Left ventricle myocardium superior (tissue), 1 donor: ENCODE measurements at places on chromosomes 7 and 10.
A peak's percentile ranks its signal among the peaks of the same experiment; 100 is the strongest.

DNA sequence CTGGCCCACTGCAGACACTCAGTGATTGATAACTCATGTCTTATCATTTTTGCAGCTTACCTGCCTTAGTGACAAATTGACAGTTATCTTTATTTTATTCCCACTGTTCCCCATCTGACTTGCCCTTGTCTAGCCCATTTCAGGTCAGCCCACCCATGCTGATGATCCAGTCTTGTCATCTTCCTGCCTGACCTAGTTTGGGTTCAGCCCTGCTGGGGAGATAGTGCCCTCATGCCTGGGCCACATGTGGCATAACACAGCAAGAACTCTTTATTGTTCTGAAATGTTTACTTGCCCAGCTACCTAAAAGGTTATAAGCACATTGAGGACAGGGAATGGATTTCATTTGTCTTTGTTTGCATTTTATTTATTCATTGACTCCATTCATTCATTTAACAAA lies 75.6 kb downstream of the ENTPD1 start:
- no peak for DNase-seq

GRCh38 chr10:73905256-73906020 lies 5.5 kb upstream of the PLAU start:
- no peak for DNase-seq

GRCh38 chr10:63940277-63940922 lies 419.2 kb downstream of the REEP3 start:
- no peak for DNase-seq

DNA sequence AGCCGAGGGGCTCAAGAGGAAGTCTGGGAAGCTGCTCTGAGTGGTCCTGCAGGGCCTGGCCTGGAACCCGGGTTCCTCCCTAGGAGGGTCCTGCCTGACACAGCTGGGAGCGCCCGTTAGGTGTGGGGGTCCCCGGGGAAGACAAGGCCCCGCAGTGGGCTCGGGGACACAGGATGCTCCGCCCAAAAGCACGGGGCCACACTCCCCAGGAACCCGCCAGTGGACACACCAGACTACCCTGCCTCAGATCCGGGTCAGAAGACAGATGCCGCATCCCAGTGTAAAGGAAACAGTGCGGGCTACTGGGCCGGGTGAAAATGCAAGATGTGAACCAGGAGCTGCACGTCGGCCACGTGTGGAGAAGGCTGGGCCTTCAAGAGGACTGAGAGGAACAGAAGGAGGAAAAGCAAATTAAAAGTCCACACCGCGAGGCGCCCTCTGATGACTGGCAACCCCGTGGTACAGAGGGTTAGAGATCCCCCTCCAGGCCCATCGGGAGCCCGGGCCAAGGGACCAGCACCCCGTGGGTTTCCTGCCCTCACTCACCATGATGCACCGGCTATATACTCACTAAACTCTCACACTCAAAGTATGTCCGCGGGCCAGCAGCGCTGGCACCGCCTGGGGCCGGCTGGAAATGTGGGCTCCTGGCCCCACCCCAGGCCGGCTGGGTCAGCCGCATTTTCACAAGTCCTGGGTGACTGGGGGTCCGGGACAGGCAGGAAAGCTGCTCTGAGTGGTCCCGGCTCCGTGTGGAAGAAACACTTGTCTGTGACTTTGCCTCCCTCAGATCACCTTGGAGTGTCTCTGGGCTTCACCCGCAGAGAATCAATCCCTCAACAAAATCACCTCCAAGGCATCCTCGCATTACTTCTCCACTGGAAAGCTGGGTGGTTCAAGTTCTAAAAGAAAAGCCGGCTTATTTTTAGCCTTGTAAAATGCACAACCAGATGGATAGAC lies 6.1 kb downstream of the STK32C start:
- no peak for DNase-seq

GRCh38 chr7:157348548-157348947 lies 11.7 kb downstream of the DNAJB6 start:
- no peak for DNase-seq

DNA sequence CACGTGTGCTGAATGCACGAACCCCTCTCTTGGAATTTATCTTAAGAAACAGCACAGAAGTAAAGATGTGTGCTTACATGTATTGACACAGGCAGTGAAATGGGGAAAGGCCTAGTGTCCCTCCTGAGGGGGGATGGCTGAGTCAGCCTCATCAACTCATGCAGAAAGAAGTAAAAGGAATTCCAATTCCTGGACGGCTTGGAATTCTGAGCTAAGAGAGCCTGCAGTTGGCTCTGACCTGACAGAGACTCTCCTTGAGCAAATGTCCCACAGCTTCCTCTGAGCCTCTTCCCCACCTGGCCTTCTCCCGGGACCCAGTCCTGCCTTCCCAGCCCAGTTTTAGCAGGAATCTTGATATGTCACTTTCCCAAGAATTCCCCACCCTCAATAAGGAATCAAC lies 542.4 kb upstream of the ADARB2 start:
- no peak for DNase-seq

- DNase-seq, result no peak
These were observed 1128.7 kb downstream of the CNTNAP2 start for GRCh38 chr7:147245274-147245673.

GRCh38 chr10:128296253-128297007 lies 170.2 kb upstream of the MKI67 start:
- DNase-seq, result peak; percentile 76

DNA sequence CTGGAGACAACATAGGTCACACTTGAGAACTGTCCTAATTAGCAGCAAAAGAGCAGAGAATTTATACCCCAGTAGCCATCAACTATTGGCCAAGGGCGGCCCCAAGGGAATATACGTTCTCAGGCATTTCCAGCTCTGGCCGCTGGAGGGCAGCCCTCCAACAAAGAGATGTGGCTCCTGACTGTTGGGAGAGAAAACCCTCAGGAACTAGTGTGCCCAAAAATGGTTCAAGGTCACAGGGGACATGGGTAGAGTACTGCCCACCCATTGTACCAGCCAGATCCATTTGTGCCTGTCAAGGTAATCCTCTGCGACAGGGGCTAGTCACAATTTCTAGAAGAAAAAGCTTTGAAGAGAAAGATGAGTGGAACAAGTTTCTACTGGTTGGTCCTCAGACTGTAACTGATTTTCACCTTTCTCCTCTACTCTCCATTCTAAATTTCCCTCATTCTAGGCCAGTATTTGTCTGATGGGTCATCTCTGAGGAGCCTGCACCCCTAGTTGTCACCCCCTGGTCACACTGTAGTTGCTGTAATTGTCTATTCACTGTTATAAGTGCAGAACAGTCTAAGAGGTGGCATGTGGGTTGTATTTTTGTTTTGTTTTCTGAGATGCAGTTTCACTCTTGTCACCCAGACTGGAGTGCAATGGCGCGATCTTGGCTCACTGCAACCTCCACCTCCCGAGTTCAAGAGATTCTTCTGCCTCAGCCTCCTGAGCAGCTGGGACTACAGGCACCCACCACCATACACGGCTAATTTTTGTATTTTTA lies 14.7 kb upstream of the C7orf33 start:
- DNase-seq, result peak; percentile 81

- DNase-seq, result no peak
These were observed 77.3 kb downstream of the FAM13C start for GRCh38 chr10:59285073-59285472.

GRCh38 chr7:128378637-128379036 lies 17.1 kb upstream of the PRRT4 start:
- DNase-seq, result no peak

GRCh38 chr10:89516149-89516832 lies 19.1 kb downstream of the SLC16A12 start:
- peak; percentile 69 for DNase-seq

DNA sequence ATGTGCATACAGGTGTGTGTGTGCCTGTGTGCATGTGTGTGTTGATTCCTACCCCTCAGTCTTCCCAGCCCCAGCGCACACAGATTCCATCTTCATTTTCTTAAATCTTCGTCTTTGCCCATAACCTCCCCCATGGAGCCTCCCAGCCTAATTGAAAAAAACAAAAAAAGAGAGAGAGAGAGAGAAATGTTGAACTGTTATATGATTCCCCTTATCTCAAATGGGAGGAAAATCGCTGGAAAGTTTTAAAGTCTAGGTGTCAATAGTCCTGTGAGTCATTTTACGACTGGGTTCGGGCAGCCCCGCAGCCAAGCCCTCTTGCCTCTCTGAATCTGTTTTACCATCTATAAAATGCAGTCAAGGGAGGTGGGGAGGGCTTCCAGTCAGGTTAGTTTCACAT lies 60.9 kb downstream of the SPOCK2 start:
- no peak for DNase-seq

- DNase-seq, result peak; percentile 72
These were observed 17.7 kb downstream of the CLIP2 start for GRCh38 chr7:74306730-74307469.

GRCh38 chr10:90321132-90321816 lies 536.6 kb downstream of the HTR7 start:
- no peak for DNase-seq

DNA sequence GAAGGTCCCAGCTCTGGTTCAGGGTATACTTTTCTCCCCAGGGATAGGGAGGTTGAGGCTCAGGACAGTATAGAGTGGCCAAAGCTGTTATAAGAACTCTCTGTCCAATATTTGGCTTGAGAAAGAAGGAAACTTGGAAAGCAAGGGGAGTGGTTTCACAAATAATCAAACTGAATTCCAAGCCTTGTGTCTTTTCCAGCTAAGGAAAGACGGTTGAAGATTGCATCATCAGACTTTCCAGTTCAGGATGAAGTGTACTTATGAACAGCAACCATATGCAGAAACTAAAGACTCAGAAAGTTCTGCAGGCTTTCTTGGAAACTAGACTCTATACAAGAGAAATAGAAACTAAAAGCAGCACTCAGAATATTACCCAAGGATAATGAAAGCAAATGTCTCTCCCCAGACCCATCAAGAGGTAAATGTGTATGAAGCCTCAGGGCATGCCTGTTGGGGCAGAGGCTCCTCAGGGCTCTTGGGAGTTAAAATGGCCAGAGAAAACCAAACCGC lies 46.4 kb downstream of the RAMP3 start:
- no peak for DNase-seq

DNA sequence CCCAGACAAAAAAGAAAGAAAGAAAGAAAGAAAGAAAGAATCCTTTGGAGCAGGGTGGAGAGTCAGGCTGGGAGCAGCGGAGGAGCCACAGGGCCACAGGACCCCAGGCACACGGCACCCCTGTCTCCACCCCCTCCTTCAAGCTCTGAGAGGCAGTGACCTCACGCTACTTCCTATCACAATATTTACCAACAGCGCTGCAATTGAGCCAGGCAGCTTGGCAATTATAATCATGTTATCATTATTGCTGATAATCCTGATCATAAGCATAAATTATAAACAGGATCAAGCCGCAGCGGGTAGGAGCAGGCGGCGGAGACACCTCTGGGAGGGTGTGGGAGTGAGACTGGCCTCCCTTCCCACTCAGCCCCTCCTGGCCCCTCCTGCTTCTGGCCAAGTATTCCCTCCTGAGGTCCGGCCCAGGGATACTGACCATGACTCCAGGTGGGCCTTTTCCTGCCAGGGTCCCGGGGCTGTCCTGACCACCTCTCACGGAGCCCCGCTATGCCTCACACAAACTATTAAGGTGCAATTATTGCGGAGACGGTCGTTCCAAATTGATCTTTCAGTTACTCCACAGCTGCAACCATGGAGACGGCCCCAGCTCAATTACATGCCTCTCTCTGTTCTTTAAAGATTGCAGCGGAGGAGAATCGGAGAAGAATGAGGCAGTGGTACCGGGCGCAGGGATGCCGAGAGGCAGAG lies 10.0 kb upstream of the GTF2IRD1 start:
- no peak for DNase-seq

GRCh38 chr10:74598891-74599566 lies 227.4 kb upstream of the KAT6B start:
- DNase-seq, result no peak

GRCh38 chr10:131035779-131036178 lies 275.7 kb downstream of the TCERG1L start:
- no peak for DNase-seq

GRCh38 chr7:116997972-116998371 lies 44.7 kb downstream of the ST7 start:
- DNase-seq, result no peak

DNA sequence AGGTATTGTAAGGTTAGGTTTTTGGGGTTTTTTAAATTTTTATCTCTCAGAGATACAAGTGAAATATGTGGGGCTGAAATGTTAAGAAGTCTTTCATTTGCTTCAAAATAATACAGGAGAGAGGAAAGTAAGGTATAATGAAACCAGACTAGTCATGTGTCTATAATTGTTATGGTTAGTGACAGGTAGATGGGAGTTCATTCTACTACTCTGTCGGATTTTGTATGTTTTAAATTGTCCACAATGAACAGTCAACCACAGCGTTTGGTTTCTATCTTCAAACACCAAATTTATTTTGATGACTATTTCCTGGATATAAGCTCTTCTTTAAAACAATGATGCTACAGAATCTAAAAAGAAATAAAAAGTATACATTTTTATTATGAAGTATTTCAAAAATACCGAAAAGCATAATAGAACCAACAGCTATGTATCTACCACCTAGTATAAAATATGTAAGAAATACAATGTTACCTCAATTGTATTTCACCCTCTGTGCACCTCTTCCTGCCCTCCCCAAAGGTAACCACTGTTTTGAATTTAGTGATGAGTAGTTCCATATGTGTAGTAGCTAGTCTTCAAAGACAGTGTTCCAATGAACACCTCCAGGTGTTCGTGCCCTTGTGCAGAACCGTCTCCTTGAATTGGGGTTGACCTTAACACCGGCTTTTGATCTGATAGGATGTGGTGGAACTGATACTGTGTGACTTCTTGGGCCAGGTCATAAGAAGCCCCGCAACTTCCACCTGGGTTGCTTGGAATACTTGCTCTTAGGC lies 74.8 kb upstream of the CDK1 start:
- DNase-seq, result no peak

- no peak for DNase-seq
These were observed 13.1 kb downstream of the STX1A start for GRCh38 chr7:73706126-73707044.

DNA sequence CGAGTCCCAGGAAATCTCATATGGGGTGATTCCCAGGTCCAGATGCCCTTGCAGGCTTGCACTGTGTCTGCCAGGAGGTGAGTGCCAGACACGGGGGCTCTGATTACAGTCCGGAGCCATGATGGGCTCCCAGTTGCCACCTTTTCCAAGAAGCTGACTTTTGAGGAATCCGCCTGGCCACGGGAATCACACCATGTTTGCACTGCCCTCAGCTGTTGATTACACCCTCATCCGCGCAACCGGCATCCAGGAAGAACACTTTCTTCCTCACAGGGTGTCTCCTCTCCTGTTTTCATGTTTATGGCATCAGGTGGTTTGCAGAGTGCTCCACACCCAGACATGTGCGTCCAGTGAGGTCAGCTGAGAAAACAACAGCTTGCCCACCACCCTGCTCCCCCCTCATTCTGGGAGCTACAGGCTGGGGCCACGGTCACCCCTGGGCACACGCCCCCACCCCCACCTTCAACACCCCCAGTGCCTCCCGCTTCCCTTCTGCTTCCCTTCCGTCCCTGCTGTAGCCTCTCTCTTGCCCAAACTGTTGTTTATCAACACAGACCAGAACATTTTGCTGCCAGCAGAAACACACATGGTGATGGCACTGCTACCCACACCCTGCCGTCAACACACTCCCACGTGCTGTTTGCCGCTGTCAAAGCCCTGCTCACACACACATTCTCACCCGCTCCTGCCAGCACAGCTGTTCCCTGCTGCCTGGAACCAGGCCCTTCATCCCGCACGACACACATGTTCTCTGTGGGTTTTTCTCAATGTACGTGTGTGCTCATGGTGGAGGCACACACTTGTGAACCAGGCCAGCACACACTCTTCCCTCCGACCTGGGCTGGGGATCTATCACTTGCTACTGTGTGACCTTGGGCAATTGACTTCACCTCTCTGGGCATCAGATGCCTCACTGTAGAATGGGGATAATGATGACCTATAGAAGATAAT lies 35.8 kb downstream of the DDIT4 start:
- DNase-seq, result peak; percentile 83
